Right ventricle myocardium superior (tissue), 1 donor: ENCODE measurements at places on chromosomes 7 and 10. TPM values are rescaled to one million over a fixed set of nuclear protein-coding genes. Genes with fewer than 3 reads are reported as not detected.
A peak's percentile ranks its signal among the peaks of the same experiment; 100 is the strongest.

GRCh38 chr10:73793456-73793855, 8.1 kb downstream of the ZSWIM8 start:
- DNase-seq = no peak

DNA sequence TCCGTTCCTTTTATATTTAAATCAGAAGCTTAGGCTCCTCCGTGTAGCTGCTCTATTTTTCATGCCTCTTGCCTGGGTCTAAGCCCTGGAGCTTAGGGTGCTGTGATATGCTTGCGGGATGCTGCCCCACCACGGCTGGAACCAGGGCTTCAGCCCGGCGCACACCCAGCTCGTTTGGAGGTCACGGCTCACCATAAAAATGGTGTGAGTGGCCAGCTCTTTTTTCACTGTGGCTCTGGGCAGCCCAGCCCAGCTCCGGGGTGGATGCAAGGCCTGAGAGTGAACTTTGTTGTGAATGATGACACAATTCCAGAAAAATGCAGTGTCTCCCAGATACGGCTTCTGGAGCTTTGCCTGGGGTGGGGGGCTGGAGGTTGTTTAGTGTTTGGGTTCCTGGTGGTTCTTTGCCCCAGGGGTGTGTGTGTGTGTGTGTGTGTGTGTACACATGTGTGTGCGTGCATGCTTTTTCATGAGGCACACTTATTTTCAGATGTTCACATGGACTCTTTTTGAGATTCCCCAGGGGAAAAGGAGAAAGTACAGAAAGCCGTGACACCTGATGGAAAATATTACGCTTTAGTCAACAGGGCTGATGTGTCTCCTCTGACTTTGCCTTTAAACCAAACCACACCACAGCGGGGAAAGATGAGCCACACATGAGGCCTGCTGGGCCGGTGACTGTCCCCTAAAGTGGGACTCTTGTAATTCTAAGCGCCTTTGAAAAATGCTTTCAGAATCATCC, 46.2 kb downstream of the GRK5 start:
- peak; percentile 84 for DNase-seq

DNA sequence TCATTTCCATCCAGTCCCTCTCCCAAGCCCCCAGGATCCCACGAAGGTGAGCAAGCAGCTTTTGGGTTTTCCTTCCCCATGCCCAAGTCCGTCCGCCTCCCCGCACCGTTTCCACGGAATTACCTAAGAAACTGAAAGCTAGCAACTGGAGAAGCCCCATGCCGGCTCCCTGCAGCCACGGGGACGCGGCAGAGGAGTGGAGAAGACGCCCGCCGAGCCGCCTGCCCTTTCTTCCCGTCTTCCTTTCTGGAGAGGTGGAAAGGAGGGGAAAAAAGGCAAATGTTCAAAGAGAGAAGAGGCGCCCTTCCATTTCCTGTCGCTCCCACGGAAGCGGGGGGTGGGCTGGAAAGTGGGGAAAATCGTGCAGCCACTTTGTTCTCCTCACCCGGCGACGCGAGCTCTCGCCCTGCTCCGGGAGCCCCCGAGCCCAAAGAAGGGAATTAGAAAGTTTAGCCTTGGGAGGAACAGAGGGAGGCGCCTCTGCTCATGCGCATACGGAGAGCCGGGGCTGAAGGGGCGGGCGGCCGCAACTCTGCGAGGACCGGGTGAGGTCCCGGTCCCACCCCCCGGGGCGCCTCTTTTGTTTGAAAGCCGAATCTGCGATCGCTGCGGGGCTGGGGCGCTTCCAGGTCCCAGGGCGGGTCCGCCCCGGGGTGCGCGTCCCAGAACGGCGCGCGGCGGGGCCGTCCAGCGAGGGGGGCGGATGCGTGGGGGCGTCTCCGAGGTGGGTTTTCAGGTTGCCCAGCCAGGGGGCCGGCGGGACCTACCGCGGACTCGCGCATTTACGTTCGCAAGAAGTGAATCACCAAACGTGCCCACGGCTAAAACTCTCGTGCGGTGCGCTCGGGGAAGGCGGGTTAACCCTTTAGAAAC, at the start of gene LAMB1:
Gene LAMB1 (minus strand): TSS at position 436 of the 873 bp plus-strand sequence. CDS start 276 bp downstream, at position 160.
- DNase-seq = peak; percentile 91

DNA sequence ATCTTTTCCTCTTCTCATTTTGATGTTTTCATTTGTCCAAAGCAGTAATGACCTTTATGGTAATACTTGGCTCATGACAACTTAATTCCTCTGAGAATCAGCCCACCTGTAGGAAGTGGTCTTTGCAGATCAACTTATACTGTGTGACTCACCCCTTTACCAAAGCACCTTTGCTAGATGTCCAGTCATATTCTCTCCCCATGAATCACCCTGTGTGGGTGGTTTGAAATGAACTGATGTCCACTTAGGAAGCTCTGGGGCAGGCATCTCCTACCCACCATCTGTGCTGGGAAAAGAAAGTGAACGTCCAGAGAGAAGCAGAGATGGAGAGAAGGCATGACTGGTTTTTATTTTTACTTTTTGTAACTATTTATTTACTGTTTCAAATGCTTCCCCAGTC, 410.3 kb downstream of the KIF20B start:
- no peak for DNase-seq

MRC1 gene
- 27.0 TPM for total RNA-seq

RBP3 gene
- total RNA-seq = not detected

HMX2 gene
- total RNA-seq = not detected

- no peak for DNase-seq
Observed at GRCh38 chr10:102289356-102289755, 44.0 kb downstream of the GBF1 start.

CFAP43 gene
- not detected for total RNA-seq

DNA sequence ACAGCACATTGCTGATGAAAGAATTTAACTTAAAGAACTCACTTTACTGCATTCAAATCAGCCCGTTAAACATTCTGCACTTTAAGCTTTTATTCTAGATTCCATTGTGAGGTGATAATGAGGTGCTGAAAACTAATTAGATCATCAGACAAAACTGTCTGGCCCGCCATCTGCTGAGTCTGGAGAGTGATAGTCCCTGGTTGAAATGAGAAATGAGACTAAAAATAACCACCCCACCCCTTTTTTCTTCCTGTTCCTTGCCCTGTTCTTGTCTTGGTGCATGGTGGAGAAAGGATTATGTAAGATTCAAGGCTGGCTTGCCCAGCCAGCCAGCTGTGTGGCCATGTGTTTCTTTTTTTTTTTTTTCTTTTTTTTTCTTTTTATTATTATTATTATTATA, 277.0 kb upstream of the COBL start:
- no peak for DNase-seq

MRLN gene
- total RNA-seq = not detected

GRCh38 chr10:77522268-77522809, 115.3 kb downstream of the KCNMA1 start:
- no peak for DNase-seq

GRCh38 chr10:80599424-80599847, 61.7 kb downstream of the SH2D4B start:
- peak; percentile 64 for DNase-seq

DNA sequence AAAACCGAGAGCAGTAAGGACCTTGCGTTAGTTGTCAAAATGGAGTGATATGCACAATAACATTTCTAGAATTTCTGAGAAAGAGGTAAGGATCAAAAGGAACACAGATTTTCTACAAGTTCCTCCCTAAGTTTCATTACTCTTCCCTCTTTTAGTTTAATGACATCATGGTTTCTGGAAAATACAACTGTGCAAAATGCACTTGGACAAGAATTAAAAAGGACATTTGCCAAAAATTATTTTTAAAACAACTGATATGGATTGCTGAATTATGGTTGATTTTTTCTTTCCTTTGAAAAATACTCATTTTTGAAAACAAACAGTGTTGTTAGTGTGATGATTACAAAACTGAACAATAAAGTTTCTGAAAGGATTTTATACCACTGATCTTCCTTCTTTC, 52.1 kb downstream of the SRI start:
- DNase-seq = no peak
